Endothelial cell of umbilical vein (primary cell): ENCODE measurements at places on chromosomes 11 and 22.
A peak's percentile ranks its signal among the peaks of the same experiment; 100 is the strongest.

GRCh38 chr22:27883656-27884350, 35.3 kb downstream of the PITPNB start:
- DNase-seq, result no peak

DNA sequence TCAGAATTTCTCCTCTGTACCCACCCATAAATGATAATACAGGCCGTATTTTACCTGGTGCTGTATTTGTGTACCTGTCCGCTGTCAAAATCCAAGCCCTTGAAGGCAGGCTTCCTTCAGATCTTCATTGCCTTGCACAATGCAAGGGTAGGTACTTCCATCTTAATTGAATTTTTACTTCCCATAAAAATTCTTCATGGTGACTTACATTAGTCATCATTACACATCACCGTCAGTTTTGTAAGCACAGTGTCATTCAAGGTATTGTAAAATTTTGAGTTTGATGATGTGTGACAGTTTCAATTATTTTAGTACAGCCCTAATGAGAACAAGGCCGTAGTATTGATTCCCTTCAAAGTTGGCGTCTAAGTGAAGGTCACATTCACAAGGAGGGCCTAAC, 770 bp upstream of the TSG101 start:
- peak; percentile 56 for DNase-seq

DNA sequence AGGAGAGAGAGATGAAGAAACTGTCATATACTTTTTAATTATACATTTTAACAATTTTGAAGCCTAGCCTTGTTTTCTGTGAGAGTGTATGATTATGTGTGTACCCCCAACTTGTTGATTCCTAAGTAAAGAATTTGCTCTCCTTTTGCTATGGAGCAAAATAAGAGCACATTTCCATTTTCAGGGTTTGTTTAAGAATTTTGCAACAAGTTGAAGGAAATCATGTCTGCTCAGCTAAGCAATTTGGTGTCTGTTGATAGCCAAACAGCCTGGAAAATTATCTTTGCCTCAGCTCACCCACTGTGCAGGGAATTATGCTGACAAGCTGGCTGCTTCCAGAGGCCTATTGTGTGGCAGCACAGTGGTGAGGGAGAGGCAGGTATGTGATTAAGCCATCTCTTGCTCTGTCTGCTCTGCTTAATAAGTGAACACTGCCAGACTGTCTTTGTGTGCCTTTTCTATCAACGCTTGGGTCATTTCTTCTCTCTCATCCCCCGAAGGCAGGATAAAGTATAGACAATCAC, 135.1 kb upstream of the TTC12 start:
- DNase-seq, result no peak

DNA sequence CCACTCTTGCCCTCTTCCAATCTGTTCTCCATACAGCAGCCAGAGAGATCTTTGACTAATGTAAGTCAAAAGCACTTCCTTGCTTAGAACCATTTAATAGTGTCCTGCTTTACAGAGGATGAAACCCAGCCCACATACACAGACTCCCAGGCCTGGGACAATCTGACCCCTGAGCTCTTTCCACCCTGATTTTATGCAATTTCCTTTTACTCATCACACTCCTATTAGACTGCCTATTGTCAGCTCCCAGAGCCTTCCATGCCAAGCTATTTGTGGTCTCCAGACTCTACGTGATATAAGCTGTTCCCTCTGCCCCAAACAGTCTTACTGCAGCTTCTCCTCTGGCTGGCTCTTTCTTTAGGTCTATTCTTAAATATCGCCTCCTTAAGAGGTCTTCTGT, 28.1 kb downstream of the ME3 start:
- peak; percentile 25 for DNase-seq

DNA sequence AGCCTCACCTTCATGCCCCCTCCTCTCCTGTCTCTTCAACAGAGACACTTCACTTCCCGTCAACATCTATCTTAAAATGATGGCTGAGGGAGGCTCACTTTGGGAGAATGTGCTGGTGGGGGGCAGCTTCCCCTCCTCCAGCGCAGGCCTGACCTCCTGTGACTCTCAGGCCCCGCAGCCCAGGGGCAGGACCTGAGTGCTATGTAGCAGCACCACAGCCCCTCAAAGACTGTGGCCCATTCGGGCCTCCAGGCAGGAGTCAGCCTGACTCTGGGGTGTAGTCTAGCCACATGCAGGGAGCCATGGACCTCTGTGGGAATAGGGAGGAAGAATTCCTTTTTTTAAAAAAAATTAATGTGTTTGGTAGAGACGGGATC, 43.7 kb downstream of the DKK3 start:
- no peak for DNase-seq

- no peak for DNase-seq
Measured at GRCh38 chr11:106463796-106464201, 386.3 kb downstream of the AASDHPPT start.

DNA sequence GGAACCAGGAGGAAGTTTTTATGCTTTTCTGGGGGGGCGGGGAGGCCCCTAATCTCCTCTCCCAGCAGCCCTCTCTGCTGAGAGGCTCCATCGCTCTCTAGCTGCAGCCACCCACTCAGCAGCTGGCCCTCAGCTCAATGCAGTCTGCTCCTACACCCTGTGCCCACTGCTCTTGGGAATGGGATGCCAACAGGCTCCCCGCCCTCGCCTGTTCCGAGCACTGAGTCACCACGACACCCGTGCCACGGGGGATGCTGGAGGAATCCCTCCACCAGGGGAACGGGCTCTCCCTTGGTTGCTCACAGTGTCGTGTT, 23.5 kb upstream of the SUSD2 start:
- DNase-seq, result no peak
